Sciatic nerve (tissue), 2 donors: ENCODE measurements at places on chromosomes 7 and 10.

DNA sequence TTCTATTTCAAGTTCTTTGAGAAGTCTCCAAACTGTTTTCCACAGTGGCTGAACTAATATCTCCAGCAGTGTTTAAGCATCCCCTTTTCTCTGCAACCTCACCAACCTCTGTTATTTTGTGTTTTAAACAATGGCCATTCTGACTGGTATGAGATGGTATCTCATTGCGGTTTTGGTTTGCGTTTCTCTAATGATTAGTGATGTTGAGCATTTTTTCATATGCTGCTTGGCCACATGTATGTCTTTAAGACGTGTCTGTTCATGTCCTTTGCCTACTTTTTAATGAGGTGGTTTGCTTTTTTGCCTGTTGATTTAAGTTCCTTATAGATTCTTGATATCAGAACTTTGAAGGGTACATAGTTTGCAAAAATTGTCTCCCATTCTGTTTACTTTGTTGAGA, 156.6 kb upstream of the IMMP2L start:
- no peak for DNase-seq

GRCh38 chr10:71075086-71075758, 137.1 kb upstream of the UNC5B start:
- DNase-seq, result peak; percentile 36

DNA sequence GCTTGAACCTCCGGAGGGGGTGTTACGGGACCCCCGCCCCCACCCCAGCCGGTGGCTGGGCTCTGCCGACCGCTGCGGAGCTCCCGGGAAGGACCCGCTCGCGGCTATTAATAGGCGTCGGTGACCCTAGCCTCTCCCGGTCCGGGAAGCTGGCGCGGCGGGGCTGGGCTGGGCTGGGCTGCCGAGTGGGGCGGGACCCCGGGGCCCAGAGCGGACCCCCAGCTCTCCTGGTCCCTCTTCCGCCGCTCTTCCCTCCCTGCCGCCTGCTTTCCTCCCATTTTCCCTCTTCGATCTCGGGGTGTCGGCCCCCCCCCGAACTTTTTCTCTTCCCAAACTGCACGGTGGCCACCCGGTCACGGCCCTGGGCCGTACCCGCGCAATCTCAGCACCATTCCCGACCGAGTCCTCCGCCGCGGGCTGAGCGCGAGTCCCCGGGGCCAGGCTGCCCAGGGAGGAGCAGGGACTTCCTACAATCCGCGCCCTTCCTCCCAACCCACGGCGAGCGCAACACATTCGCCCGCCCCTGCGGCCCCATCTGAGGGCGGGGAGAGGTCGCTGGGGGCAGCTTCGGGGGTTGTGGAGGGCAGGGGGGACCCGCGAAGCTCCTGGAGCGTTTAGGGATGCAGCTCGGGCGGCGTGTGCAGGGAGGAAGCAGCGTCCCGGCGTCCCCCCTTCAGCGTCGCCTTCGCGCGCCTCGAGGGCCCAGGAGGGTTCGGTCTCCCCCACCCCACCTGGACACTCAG, 3.1 kb upstream of the ELFN1 start:
- peak; percentile 56 for DNase-seq

DNA sequence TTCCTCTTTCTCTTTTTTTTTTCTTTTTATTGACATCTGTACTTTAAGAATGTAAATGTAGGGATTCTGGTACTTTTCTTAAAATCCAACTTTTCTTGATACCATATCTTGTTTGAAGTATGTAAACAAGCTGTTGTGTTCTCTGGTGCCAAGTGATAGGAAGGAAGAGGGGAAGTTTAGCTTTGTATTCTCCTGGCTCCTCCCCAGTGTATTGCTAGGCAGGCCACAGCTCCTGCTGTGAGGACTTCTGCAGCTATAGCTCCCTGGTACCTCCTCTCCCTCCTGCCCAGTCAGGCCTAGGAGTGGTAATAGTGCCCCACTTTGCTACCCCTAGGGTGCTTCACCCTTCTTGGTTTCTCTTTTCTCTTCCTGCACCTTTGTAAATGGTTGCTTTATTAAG, 45.3 kb upstream of the SP8 start:
- no peak for DNase-seq

DNA sequence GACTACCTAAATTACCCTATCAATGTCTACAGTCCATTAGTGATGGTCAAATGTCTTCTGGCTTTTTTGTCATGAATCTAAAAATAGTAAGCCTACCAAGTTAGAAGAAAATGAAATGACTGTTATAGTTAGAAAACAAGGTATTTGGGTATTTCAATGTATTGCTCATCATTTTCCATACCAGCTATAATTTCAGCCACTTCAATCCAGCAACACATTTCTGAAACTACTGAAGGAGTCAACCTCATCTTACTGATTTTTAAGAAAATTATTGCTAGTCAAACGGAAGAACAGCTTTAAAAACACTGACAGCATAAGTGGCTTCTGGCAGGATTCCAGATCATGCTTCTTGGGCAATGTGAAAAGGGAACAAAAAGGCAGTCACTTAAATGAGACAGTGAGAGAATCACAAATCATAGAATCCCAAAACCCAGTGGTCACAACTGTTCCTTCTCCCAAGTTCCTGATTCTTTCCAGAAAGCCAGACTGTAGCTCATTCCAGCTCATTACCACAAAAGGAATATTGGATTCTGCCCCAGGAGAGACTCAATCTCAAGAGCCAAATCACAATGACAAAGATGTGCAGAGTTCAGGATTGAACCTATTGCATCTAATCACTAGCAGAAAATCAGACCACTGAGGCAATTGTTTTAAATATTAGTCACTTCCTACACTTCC, 61.2 kb upstream of the LRRN3 start:
- no peak for DNase-seq

- no peak for DNase-seq
Observed at GRCh38 chr10:127550861-127551260, 1.8 kb downstream of the NPS start.

DNA sequence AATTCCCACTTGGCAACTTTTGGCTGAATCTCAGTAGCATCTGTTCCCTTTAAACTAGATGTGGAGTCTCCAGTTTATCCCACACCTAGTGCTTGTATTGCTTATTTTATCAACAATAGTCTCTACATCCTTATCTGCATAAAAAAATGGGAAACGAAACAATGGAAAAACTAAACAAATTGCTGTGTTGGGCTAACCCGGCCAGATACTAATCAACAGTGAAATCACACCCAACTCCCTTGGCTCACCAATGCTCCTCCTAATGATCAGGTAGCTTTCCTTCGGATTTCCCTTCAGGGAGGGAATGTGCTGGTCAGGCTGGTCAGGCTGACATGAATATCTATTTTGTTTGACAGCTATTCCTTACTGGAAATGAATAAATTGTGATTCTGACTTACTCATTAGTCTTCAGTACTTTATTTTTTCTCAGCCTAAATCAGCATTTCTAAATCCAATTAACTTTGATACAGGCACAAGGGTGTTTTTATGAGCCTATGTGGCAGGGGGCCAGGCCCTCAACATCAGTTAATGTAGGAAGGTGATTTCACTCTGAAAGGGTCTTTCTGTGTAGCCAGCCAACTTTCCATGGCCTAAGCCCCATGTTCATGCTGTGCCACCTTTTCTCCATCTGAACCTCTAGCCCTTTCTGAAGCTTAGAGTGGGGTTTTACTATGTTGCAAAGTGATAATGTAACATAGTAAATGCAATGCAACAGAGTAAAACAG, 170.5 kb upstream of the NPSR1 start:
- no peak for DNase-seq

- peak; percentile 44 for DNase-seq
Observed at GRCh38 chr10:79482741-79483140, 29.6 kb upstream of the EIF5AL1 start.

GRCh38 chr7:26959290-26959689, 94.9 kb upstream of the SKAP2 start:
- no peak for DNase-seq

DNA sequence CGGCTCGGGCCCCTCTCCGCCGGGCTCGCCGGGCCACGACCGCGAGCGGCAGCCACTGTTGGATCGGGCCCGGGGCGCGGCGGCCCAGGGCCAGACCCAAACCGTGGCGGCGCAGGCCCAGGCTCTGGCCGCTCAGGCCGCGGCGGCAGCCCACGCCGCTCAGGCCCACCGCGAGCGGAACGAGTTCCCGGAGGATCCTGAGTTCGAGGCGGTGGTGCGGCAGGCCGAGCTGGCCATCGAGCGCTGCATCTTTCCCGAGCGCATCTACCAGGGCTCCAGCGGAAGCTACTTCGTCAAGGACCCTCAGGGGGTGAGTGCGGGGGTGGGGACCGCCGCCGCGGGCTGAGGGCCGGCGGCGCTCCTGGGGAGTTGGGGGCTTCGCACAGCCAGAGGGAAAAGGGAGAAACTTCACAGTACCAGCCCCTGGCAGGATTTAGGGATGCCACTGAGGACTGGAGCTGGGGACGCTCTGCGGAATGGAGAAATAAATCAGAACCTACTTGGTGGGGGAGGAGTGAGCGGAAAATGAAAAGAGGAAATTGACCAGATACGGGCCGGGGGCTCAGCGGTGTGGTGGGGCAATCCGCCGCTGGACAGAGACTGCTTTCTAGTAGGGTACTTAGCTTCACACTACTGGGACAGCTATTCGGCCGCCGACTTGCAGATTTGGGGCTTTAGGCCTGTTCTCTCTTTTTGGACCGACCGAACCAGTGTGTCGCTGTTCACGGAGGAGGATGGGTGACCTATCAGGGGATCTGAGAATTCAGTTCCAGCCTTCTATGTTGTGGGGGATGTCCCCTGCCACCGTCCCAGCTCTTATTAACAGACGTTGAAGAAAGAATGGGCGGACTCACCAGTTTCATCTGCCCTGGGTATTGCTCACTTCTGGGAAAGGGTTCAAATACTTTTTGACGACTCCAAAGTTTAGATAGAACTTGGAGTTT, 669 bp downstream of the PI4K2A start:
- DNase-seq, result peak; percentile 63

- DNase-seq, result no peak
Observed at GRCh38 chr7:97020996-97021746, 3.5 kb downstream of the DLX5 start.

- peak; percentile 23 for DNase-seq
Observed at GRCh38 chr7:139583826-139584553, 60.5 kb downstream of the CLEC2L start.

DNA sequence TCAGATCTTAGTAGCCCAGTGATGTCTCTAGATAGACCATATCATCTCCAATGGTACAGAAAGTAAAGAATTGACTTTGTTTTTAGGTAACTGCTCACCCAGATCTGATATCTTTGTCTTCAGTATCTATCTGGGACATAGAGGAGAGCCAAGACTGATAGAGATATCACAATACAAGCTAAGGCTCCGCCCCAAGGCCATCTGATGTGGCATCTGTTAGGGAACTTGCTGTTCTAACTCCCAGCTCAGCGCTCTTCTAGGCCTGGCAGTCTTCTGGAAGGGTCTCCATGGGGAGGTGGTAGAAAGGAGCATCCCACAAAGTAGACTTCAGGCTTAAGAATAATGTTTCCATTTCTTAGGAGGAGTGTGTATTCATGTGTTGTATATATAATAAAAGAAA, 88.4 kb upstream of the SAMD8 start:
- DNase-seq, result no peak

DNA sequence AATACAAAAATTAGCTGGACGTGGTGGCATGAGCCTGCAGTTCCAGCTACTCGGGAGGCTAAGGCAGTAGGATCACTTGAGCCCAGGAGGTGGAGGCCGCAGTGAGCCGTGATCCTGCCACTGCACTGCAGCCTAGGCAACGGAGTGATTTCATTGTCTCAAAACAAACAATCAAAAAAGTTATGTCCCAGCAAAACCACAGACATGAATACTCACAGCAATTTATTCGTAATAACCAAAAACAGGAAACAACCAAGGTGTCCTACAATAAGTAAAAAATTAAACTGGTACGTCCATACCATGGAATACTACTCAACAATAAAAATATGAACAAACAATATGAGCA, 11.6 kb upstream of the CYTH3 start:
- no peak for DNase-seq

DNA sequence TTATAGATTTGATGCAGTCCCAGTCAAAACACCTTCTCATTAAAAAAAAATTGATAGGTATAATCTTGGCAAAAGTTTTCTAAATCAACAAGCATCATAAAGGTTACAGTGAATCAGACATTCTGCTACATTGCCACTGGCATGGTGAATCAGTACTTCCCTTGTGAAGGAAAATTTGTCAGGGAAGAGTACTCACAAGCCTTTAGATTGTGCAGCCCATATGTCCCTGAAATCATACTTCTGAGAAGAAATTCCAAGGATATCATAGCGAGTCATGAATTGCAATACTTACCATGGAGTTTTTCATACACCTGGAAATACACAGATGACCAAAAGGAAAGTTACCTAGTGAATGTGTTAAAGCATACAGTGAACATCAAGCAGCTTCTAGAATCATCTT, 17.2 kb downstream of the VSTM2A start:
- DNase-seq, result no peak

- no peak for DNase-seq
Observed at GRCh38 chr7:20225384-20225783, 8.2 kb upstream of the MACC1 start.

DNA sequence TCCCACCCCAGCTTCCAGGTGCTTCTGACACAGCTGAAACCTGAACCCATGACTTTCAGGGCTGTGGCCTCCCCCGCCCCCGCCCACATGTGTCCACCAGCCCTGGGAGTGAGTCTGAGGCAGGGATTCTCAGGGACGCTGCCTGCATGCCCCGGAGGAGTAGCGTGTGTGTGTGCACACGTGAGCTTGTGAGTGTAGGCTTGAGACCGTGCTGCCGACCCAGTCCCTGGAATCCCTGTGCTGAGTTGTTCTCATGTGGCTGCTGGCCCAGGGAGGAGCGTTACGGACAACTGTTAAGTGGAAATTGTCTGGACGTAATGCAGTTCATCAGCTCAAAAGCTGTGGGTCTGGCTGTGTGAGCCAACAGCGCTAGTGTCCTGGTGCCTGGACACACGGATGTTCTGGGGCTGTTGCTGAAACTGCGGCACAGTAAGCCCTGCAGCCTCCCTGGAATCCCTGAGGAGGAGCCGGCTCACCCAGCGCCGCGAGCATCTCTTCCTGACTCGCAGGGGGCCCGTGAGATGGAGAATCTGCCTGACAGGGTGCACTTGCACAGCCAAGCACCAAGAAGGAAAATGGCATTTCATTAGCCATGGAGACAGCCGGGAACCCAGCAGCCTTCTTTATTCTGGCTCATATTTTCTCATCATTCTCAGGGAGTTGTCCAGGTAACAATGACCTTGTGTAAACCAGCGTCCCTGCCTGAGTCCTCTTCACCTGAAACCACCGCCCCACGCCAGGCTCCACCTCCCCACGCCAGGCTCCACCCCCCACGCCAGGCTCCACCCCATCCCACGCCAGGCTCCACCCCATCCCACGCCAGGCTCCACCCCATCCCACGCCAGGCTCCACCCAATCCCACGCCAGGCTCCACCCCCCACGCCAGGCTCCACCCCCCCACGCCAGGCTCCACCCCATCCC, 603.9 kb downstream of the PTPRN2 start:
- DNase-seq, result no peak

GRCh38 chr7:10707519-10707918, 266.2 kb upstream of the PHF14 start:
- no peak for DNase-seq

DNA sequence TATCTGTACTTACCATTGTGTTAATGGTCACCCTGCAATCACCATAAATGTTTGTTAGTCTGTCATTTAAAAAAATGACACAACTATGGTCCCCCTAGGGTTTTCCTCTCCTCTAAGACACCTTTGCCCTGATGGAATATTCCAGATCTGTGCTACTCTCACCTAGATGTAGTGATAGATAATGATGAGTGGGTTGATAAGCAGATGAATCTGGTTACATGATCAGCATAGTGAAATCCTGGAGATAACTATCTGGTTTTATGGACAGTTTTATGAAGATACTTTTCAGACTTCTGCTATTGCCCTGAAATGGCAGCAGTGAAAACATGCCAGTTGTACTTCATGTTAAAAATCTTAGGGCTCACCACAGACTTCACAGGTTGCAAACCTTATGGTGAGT, 152.4 kb downstream of the GATA3 start:
- DNase-seq, result no peak

GRCh38 chr10:103473261-103473671, 5.8 kb downstream of the CALHM3 start:
- no peak for DNase-seq
